Activated T-helper 17 cell treated with anti-CD3 and anti-CD28 coated beads, Interleukin-2, amount 50 U/mL, for 72 hours (primary cell): ENCODE measurements at places on chromosomes 11 and 22.

DNA sequence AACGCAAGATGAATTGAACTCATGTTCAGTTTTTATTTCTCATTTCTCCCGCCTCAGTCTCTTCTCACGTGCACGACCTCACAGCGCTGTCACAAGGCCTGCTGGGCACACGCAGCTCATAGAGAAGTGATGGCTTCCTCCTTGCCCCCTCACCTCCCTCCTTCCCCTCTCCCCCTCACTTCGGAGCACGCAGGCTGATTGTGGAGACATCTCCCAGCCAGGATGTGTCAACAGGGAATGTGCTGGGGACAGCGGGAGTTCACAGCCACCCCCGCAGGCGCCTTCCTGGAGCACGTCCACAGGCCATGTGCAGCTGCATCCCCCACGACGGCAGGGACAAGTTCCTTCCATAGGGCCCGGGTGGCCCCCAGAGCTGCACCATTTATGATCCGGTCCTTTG, 29.1 kb upstream of the KRTAP5-6 start:
- no peak for ATAC-seq

DNA sequence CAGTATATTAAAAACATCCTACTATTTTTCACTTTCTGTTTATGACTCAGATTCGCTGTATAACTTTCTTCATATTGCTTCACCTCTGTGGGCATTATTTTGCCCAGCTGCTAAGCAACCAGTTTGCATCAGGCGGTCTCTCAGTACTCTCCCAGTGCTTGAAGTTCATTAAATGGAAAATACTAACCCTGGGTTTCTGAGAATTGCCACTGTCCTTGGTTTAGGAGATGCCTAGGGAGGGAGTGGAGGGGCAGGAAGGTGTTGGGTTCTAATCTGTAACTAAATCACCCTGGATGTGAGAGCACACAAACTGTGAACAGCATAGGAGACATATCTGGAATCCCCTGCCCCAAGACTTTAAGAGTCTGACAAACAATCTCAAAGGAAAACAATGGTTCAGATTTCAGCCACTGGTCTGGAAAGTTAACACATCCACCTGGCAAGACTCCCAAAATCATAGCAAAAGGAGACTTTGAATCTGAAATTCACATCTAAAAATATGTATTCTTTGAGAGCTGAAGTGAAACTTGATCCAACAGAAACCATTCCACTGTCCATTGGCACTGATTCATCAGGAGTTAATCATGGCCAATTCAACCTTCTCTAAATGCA, 540.0 kb downstream of the SOX6 start:
- peak; percentile 73 for ATAC-seq

DNA sequence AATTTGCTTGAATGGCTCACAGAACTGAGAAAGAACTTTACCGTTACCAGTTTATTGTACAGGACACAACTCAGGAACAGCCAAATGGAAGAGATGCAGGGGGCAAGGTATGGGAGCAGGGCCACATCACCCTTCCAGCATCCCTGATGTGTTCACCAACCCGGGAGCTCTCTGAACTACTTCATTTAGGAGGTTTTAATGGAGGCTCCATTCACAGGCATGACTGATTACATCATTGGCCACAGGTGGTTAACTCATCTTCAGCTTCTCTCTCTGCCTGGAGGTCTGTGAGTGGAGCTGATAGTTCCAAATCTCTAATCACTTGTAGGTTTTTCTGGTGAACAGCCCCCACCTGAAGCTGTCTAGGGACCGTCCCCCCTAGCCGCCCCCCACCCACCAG, 83.5 kb downstream of the SLC36A4 start:
- ATAC-seq = no peak

GRCh38 chr11:47161134-47161854, 15.4 kb downstream of the ARFGAP2 start:
- peak; percentile 82 for ATAC-seq

GRCh38 chr11:111785886-111786412, 19.8 kb upstream of the PPP2R1B start:
- no peak for ATAC-seq

GRCh38 chr11:108916290-108916689, 251.4 kb downstream of the DDX10 start:
- no peak for ATAC-seq

DNA sequence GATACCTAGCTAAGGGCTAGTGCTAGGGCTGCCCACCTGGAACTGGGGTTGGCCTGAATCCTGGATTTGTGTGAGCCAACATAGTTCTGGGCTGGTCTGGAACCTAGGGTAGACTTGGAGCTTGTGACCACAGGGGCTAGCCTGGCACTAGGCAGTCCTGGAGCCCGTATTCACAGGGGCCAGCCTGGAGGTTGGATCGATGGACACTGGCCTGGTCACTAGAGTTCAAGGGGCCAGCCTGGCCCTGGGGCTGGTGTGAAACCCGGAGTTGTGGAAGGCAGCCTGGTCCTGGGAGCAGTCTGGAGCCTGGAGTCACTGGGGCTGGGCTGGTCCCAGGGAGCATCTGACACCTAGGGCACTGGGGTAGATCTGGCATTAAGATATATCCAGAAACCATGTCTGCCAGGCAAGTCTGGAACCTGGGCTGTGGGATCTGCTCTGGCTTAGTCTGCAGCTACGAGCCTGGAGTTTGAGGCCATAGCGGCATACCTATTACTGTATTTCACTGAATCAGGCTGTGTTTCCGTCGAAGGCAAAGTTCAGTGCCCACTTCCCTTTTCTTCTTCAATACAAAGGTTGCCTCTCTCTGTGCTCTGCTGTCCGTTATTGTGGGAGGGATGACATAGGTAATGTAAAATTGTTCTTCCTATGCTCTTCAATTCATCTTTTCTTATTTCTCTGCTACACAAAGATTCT, 9.1 kb upstream of the GLYATL1B start:
- ATAC-seq = no peak

- ATAC-seq = no peak
Observed at GRCh38 chr11:35142481-35143075, 3.6 kb downstream of the CD44 start.

DNA sequence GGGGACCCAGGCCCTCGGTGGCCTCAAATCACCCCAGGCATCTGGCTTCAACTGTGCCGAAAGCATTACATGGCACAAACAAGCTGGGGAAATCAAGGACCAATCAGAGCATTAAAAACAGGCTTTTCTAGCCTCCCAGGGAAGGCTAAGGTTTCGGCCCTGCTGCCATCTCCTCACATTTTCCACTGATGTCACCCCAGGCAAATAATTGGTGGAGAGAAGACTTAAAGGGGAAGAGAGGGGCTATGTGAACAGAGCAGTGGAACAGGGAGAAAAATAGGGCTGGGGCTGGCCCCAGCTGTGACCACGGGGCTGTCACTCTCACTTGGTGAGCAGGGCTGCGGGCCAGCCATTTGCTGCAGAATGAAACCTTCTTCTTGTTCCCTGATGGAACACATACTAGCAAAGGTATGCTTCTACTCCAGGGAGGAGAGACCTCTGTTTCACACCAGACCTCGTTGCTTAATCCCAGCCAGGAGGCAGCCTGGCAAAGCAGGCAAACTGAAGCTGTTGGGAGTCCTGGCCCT, 581.3 kb downstream of the SOX6 start:
- ATAC-seq = peak; percentile 31

DNA sequence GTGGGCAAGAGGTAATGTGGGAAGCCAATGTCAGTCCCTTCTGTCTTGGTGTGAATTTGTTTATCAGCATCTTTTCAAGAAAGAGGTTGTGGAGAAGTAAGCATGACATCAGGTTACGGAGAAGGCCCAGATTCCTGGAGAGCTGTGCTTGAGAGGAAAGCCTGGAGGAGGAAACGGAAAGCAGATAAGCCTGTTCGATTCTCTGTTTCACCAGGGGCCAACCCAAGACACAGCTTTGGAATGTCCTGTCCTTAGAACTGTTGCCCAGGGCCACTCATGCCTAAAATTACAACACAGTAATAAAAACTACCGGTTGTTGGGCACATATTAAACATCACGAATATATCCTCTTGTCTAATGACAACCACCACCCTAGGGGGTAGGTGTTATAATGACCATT, 148.5 kb downstream of the NAV2 start:
- no peak for ATAC-seq

- no peak for ATAC-seq
Observed at GRCh38 chr22:24146194-24146616, 35.1 kb upstream of the SUSD2 start.

DNA sequence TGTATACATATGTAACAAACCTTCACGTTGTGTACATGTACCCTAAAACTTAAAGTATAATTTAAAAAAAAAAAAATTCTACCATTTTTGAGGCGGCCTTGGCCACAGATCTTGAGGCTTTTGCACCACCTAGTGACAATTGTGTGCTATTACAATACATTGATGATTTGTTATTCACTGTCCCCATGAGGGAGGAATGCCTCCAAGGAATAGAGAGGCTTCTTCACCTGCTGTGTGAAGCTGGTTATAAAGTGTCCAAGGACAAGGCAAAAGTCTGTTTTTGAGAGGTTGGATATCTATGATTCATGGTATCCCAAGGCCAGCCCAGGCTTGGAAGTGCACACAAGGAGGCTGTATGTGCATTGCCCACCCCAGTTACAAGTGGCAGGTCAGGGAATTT, 30.7 kb downstream of the SLC22A25 start:
- no peak for ATAC-seq

DNA sequence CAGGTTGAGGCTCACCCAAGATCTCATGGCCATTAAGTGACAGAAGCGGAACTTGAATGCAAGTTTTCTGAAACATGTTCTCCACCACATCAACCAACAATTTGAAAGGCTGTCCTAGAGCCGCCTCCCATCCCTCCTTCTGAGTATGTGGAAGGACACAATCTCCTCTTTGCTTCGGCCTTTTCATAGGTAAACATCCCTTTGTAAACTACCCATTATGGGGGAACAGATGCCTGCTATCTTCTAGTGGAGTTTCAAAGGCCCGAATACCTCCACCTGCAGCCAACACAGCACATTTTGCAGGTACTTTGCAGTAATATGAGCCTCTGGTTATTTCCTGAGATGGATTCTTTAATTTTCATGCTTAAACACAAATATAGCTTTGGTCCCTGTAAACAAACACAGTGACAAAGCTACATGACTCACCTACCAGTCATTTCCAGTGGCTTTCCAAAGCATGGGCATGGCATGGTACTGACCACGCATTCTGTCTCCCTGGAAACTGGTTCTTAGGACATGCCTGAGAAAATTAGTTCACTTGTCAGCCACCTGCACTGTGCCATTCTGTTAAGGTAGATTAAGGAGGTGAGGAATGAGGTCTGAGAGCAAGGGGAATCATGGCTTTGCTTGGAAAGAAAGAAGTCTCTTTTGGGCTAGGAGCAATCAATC, 60.2 kb downstream of the EHF start:
- ATAC-seq = no peak

DNA sequence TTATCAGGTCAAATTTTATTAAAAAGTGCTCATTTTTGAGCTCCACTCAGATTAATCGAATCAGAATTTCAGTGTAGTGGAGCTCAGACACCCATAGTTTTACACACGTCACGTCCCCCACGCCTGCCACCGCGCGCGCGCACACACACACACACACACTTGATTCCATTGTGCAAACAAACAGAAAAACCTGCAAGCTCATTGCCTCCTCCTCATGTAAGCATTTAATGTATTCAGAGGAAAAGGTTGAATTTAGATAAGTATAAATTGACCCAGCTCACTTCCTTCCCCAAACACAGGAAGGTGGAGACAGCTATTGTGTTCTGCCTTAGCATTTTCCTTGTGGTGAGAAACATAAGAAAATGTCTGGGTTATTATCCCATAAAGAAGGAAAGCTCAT, 336.7 kb downstream of the LUZP2 start:
- no peak for ATAC-seq

DNA sequence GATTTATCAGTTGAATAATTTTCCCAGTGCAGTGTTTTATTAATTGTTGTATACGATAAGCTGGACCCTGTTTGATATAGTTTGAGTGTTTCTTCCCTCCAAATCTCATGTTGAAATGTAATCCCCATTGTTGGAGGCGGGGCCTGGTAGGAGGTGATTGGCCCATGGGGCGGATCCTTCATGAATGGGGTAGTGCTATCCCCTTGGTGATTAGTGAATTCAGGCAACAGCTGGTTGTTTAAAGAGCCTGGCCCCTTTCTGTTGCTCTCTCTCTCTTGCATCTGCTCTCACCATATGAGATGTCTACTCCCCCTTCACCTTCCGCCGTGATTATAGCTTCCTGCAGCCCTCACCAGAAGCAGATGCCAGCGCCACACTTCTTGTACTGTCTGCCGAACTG, 1.5 kb downstream of the OR5A1 start:
- no peak for ATAC-seq

- no peak for ATAC-seq
Observed at GRCh38 chr11:15468466-15468865, 353.7 kb downstream of the INSC start.

DNA sequence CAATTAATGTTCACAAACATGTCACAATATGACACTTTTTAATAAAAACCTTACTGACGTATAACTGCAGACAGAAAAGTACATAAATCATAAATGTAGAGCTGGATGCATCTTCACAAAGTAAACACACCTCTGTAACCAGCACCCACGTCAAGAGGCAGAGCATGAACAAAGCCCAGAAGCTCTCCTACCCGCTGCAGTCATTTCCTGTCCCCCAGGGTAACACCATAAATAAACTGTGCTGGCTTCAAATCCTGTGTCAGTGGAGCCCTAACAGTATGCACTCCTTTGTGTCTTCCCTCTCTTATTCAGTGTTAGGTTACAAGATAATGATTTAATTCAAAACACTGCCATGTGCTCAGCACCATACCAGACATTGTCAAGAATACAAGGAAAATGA, 5.7 kb downstream of the SYT13 start:
- no peak for ATAC-seq

GRCh38 chr22:27798511-27799014, 3.0 kb downstream of the MN1 start:
- ATAC-seq = no peak

DNA sequence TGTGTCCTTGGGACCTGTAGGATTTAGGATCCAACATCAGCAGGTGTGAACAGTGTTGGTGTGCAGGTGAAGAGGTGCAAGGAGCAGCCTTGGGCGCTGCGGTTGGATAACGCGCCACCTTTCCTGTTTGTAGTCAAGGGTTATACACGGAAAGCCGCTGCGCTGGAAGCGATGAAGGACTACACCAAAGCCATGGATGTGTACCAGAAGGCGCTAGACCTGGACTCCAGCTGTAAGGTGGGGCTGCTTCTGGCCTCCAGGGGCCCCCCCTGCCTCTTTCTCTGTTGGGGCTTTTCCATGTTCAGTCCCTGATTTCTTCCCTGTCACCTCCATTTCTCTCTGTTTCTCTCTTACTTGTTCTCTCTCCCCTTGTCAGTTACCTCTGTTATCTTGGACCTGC, 3.5 kb upstream of the FERMT3 start:
- no peak for ATAC-seq

DNA sequence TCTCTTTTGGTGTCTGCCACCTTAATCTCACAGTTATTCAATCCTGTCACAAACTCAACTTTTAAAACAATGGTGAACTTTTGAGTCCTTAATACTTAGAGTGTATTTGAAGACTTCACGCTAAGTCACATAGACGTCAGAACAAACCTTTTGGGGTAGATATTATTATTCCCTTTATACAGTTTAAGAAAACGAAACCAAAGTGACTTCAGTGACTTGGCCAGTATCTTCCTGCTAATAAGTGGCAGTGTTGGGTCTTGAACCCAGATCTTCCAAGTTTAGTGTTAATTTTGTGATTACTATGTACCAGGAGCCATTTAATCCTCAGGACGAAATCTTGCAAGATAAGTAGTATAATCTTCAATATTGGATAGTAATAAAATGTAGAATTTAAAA, 691 bp downstream of the CEP295 start:
- no peak for ATAC-seq
